ENCODE measurements at places on chromosomes 12 and 14.

DNA sequence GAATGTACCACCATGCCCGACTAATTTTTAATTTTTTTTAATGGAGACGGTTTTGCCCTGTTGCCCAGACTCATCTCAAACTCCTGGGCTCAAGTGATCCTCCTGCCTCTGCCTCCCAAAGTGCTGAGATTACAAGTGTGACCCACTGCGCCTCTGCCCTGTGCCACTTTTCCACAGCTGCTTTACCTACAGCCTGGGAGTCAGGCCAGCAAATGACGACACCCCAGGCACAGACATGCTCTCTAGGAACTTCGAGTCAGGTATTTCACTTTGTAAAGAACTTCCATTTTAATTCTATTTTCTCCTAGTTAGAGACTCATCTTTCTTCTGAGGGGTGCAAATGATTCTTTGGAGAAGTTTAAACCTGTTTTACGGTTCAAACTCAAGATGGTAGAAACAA lies 89.0 kb downstream of the ETV6 start:
- no peak for DNase-seq

DNA sequence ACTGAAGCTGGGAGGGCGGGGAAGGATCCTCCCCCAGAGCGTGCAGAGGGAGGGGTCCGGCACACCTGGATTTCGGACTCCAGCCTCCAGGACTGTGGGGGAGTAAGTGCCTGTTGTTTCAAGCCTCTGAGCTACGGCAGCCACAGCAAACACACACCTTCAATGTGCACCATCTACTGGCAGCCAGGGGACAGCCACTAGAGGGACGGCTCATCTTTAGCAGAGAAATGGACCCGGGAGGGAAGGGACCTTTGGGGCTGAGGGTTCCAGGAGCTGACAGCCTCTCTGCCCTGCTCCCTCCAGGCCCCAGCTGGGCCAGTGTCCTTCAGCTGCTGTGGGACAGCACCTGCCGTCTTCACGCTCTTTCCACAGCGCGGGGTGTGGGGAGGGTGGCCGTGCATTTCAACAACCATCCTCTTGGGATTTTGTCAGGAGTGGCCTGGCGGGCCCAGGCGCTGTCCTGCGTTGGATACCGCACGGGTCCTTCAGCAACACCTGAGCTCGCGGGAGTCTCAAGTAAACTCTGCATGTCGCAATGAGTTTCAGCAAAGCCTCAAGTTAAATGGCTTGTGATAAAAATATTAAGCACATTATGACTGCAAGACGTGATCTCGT lies 209.2 kb upstream of the C14orf180 start:
- DNase-seq, result no peak

DNA sequence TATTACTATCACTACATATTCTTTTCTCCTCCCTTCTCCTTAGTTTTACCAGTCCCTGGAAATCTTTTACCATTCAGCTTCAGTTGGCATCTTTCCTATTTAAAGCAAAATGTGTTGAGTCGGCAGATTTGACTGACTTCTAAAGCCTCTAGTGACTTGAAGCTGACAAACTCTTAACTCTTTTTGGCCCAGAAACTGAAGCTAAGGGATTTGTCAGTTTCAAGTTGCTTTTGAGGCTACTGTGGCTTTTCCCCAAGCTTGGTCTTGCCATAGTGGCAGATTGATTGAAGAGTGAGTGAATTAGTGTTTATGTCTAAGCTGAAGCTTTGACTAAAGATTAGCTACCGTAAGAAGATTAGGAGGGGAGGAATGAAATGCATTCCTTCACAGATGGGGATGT lies 104.0 kb downstream of the ETNK1 start:
- no peak for DNase-seq

GRCh38 chr14:89182326-89182725 lies 234.7 kb downstream of the FOXN3 start:
- no peak for DNase-seq

DNA sequence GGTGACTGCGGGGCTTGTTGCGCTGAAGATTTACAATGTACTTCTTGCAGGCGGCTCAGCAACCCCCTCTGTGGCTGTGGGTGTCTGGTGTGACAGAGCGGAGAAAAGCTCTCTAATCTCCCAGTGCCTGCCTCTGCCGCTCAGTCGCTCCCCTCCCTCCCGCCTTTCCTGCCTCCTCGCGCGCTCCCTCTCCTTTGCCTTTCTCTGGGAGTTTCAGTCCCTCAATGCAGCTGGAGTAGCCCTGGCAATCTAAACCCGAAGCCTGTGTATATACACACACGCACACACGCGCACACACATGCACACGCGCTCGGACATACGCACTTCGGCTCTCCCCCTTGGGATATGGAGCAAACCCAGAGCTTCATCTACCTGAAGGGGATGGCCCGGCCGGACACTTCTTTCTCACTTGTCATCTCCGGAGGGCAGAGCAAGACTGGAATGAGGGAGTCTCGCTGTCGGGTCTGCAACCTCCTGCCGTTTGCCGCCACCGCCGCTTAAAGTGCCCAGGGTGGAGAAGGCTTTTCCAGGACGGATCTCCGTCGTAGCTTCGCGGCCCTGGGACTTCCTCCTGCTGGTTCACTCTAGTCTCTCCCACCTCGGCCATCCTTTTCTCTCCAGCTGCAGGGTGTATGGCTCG lies 599 bp upstream of the TRHDE start:
- DNase-seq, result no peak

GRCh38 chr14:85037411-85037810 lies 492.5 kb upstream of the FLRT2 start:
- no peak for DNase-seq

- DNase-seq, result no peak
Observed at GRCh38 chr12:124185971-124186686, 108.8 kb upstream of the RFLNA start.

- no peak for DNase-seq
Observed at GRCh38 chr14:72801836-72802587, 91.9 kb downstream of the DPF3 start.

Measured in activated CD8-positive, alpha-beta memory T cell treated with anti-CD3 and anti-CD28 coated beads, Interleukin-2, amount 10 ng/mL, durations not matched to agents 7 days and 5 days (primary cell).